Fibroblast of skin of scalp (primary cell): ENCODE measurements at places on chromosomes 4 and X.

DNA sequence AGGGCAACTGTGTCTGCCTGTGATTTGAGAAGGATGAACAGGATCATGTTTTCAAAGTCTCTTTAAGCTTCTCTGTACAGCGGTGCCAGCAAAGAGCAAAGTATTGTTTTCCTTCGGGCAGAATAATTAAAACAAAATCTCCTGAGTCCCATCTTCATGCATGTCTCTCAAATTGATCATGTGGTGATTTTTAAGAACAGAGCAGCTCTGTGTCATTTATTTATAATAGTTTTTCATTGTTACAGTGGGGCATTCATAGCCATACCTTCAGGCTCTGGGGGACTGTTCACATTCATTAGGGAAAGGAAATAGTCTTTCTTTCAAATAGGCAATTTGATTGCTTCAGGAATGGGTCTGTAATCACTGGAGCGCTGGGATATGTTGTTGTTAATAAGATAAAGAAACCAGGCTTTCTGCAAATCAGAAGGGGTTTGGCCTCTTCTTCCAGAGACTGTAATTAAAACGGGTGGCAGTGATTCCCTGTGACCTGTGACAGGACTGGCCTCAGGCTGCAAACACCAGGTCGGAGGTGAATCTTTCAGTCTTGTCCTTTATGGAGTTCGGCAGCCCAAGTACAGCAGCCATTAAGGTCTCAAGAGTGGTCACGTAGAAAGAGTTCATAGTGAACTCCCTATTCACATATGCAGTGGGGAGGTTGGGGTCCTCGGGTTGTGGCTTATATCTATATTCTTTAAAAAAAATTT is 29.3 kb upstream of the CBR4 start:
- DNase-seq = no peak

DNA sequence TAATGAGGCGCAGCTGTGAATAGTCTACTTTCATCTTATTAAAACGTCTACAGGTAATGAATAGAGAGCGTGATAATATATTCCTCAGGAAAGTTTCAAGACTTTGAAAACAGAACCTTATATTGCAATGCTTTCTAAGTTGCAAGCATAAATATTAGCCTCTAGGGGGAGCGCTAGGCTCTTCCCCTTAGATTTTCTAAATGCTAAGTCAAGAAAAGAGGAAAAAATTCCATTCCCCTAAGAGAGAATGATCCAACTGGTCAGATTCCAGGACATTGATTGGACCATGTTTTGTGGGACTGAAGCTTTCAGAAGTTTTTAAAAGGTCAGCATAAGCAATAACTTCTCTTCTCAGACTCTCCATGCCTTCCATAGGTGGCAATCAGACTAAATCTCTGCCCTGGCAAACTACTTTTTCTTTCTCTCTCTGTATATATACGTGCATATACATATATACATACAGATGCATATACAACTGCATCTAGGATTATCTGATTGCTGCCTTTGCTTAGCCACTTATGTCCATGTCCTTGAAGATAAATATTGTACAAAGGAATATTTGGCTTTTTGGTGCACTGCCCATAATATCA is 492.9 kb downstream of the INPP4B start:
- DNase-seq = peak; percentile 73

GRCh38 chr4:103853627-103854026 is 133.8 kb upstream of the TACR3 start:
- DNase-seq = no peak

DNA sequence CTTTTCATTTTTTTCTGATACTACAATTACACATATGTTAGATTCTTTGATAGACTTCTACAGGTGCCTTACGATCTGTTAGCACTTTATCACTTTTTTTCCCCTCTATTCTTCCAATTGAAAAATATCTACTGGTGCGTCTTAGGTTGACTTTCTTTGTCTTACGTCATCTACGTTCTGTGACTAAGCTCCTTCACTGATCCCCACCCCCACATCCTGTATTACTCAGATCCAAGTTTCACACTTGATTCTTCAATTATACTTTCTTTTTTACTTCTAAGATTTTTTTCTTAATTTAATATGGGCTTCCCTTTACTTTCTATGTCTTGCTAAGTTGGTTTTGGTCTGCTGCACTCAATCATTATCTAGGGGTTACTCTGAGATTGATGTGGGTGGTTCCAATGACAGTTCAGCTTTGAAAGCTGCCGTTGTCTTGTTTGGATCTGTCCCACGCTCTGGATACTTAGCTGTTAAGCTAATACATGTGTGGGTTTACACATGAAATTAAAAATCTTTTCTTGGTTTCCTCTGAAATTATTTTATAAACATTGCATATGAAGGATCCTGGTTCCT is 1321.1 kb downstream of the RAPGEF2 start:
- DNase-seq = peak; percentile 3

GRCh38 chrX:17527135-17527701 is 152.2 kb downstream of the NHS start:
- no peak for DNase-seq

GRCh38 chrX:77450996-77451395 is 3.8 kb downstream of the FGF16 start:
- peak; percentile 52 for DNase-seq

GRCh38 chr4:97239667-97239997 is 903.6 kb downstream of the STPG2 start:
- DNase-seq = no peak

- no peak for DNase-seq
Observed at GRCh38 chrX:38260231-38260630, 39.6 kb upstream of the SRPX start.

- DNase-seq = no peak
Observed at GRCh38 chr4:41303372-41304118, 46.8 kb downstream of the UCHL1 start.

DNA sequence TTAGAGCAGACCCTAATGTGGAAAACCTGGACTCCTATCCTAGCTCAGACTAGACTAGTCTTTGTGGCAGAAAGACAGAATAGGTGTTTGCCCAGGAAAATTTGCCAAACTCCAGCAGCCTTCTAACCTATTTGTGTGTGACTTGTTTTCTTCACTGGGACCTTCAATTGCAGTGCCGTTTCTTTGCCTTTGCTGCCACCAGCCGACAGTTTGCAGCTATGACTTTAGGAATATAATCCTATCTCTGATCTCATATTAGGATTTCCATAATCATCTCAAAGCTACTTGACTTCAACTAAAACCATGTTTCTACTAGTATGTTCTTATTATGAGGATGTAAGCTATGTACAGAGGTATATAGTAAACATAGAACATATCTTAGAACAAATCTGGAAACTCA is 60.2 kb upstream of the PGAM4 start:
- peak; percentile 19 for DNase-seq

- DNase-seq = peak; percentile 9
Observed at GRCh38 chr4:89161841-89162240, 50.5 kb downstream of the TIGD2 start.

DNA sequence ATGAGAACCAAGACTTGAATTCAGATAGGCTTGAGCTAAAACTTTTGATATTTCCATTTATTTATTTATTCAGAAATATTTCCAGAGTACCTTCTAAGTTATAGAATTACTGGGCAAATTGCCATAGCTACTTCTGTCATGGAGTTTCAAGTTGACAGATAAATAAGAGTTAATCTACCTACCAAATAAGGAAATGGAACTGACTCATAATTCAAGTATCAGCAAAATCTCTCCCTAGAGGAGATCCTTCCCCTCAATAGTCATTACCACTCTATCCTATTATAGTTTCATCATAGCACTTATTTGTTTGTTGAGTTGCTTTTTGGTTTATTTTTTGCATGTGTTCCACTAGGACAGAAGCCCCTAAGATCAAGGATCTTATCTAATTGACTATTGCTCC is 48.8 kb upstream of the CCSER1 start:
- no peak for DNase-seq

- no peak for DNase-seq
Observed at GRCh38 chr4:17765514-17766286, 15.7 kb downstream of the FAM184B start.

DNA sequence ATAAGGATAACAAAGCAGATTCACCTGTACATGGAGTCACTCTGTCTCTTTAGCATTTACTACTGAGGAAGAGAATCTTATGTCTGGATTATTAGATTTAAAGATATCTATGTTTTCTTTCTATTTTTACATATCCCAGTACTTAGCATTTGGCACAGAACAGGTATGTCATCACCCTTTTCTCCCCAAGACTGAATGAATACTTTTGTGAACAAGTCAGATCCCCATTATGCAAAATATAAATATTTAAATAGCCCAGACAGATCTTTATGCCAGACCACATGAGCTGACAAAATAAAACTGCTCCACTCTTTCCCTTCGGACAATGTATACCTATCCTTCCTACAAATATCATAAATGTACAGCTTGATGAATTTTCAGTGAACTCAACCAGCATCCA is 94.5 kb downstream of the CASK start:
- DNase-seq = peak; percentile 14
